ENCODE measurements at places on chromosomes 12 and 14.

DNA sequence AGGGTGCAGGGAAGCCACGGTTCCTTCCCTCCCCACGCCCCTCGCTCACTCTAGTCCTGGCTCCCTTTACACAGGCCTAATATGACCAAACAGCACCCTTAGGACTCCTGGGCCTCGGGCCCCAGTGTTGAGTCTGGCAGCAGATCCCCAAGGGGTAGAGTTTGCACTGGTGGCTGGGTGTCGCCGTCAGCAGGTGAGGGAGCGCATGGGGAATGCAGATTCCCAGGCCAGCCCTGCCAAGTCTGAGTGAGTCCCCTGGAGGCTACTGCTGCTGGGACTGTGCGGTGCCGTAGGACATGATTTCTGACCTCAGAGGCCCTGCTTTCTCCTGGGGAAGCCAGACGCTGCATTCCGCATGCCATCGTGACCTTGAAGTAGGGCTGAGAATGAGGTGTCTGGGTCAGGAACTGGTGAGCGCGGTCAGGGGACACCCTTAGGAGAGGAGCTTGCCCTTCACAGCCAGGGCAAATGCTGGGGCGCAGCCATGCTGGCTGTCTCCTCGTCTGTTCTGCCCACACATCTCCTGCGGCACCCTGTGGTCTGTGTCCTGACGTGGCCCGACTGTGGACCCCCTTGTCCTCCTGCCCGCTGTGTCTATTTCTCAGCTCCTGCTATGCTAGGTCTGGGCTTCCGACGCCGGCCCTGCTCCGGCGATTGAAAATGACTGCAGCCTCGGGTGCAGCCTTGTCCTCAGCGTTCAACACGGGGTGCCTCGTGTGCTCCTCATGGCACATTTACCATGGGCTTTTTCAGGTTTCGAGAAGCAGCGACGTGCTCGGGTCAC lies 37.6 kb upstream of the PRMT8 start:
- no peak for DNase-seq

DNA sequence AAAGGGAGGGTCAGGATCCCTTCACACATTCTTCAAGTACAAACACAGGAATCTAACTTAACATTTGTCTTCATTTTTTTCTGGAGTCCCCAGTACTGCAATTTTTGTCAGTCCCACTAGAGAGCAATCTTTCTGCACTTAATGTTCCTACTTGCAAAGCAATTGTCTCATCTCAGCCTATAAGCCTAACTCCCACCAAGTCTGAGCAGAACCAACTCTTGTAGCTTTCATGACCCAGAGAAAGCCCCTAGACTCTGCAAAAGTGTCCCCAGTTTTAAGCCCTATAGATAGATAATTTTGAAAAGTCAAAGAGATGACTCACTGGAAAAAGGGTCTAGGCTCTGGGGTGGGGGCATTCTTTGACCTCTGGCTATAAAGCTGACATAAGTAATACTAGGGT lies 1.8 kb upstream of the ZBTB39 start:
- DNase-seq: peak; percentile 67

GRCh38 chr14:94816113-94816512 lies 46.2 kb upstream of the GSC start:
- DNase-seq: peak; percentile 3

DNA sequence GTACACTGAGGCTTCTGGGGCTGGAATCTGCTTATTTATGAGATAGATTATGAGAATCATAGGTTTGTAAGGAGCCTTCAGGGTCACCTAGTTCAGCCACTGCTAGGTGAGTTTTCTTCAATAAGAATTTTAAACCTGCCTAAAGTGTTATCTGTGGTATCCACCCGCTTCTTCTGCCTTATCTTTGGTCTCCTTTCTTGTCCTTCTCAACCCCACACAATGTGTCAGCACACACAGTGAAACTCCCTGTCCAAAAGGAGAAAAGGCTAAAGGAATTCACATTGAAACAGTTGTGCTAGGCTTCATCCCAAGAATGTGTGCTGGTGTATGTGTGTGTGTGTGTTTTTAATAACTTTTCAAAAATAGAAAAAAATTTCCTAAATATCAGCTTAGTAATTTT lies 259.3 kb upstream of the BTG1 start:
- no peak for DNase-seq

- no peak for DNase-seq
These were observed 639.9 kb downstream of the DIO2 start for GRCh38 chr14:79571366-79571765.

DNA sequence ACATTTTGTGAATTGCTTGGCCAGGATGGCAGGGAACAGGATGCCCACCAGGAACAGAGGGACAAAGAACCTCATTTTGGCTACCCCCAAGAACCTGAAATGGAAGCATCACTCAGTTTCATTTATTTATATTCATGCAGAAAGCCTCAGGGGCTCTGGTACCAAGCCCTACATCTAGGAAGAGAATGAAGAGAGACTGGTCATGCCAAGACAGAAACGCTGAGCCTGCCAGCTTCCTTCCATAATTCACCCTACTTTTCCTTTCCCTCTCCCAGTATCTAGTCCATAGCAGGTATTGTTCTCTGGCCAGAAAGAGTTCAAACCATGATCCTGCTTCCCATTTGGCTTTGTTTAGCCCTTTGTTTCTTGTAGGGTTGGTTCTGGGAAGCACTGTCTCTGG lies at the start of gene LALBA:
Gene LALBA, minus strand, starts transcription at position 101 of the 400 bp plus-strand sequence. Its CDS starts 26 bp downstream, at position 75.
- no peak for DNase-seq

DNA sequence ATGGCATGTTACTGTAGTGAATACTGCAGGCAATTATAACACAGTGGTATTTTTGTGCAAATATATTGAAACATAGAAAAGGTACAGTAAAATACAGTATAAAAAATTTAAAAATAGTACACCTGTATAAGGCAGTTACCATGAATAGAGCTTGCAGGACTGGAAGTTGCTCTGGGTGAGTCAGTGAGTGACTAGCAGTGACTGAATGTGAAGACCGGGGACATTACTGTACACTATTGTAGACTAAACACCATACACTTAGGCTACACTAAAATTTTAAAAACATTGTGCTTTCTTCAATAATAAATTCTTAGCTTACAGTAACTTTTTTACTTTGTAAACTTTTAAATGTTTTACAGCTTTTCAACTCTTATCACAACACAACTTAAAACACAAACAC lies 181.7 kb downstream of the GALC start:
- no peak for DNase-seq

DNA sequence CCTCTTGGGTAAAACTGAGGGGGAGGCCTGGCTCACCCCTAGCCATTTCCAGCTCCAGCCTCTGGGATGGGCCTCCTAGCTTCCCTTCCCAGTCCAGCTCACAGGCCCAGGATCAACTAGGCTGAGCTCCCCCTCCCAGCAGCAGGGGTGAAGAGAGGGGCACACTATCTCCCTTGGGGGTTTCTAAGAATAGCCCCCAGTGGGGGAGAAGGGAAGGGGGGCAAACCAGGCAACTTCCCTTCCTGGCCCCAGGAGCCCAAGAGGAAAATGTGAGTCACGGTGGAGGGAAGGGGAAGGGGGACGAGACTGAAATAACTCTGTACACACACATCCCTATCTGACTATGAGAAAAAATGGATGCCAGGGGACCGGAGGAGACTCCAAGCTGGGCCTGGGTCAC lies 9.0 kb downstream of the ADCY6 start:
- DNase-seq: peak; percentile 60

- no peak for DNase-seq
These were observed 1002.2 kb upstream of the FLRT2 start for GRCh38 chr14:84527706-84528105.

GRCh38 chr14:69708049-69708448 lies 58.9 kb upstream of the SRSF5 start:
- DNase-seq: no peak

- DNase-seq: peak; percentile 79
These were observed 10.9 kb upstream of the IL26 start for GRCh38 chr12:68236421-68237059.

GRCh38 chr14:73462815-73463214 lies 4.5 kb upstream of the NUMB start:
- peak; percentile 10 for DNase-seq

GRCh38 chr12:123942911-123943648 lies 29.6 kb downstream of the CCDC92 start:
- DNase-seq: no peak

- DNase-seq: no peak
These were observed 68.8 kb upstream of the TRAF3 start for GRCh38 chr14:102708494-102708893.

GRCh38 chr14:60265163-60265562 lies 16.1 kb downstream of the PPM1A start:
- no peak for DNase-seq

All from M059J (cell line).